ENCODE measurements at places on chromosomes 2 and 18.

GRCh38 chr2:172614932-172615331 lies 59.0 kb downstream of the PDK1 start:
- DNase-seq = no peak

DNA sequence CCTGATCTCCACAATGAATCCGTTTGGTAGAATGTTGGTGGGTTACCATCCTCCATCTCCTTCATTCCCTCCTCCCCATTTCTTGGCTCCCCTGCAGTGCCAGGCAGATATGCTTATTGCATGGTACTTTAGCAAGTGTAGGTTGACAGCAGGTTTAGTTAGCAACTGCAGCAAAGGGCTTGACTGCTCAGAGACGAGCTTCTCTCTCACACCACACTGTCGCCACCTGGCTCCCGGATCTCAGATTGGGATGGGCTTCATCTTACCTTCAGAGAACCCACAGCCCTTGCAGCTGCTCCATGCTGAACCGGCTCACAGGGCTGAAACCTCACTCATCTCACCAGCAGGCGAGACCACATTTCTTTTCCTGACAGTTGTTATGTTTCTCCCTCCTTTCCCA lies 88.8 kb downstream of the VWA3B start:
- DNase-seq = no peak

- no peak for DNase-seq
Measured at GRCh38 chr2:216956820-216957493, 97.1 kb upstream of the TNP1 start.

- no peak for DNase-seq
Measured at GRCh38 chr2:181311837-181312236, 145.3 kb upstream of the ITGA4 start.

- no peak for DNase-seq
Measured at GRCh38 chr2:215382480-215382879, 53.4 kb downstream of the FN1 start.

- no peak for DNase-seq
Measured at GRCh38 chr18:62437235-62438017, 85.4 kb upstream of the ZCCHC2 start.

GRCh38 chr2:157479081-157480027 lies 35.5 kb upstream of the CYTIP start:
- DNase-seq = no peak

DNA sequence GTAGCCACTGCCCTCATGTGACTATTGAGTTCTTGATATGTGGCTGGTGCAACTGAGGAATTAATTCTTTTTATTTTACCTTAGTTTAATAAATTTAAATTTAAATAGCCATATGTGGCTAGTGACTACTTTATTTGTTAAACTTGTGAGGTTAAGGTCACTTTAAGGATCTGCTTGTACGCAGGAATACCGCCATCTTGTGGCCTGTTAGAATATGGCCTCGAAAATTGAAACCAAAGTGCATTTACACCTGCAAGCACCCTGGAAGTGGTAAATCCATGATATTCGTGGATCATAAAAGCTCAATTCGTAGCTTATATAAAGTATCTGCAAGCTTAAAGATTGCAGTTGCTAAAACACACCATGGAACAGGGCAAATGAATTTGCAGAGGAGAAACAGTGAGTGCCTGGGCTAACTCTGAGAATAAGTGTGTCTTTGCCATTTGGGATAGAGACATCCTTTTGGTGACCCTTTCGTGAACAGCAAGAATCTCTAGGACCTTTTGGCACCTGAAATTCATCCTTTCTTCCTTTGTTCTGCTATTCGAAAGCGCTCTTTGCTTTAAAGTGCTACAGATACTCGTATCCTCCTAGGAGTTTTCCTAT lies 59.9 kb upstream of the REG3A start:
- no peak for DNase-seq

- no peak for DNase-seq
Measured at GRCh38 chr2:45103351-45104345, 94.4 kb upstream of the SIX2 start.

DNA sequence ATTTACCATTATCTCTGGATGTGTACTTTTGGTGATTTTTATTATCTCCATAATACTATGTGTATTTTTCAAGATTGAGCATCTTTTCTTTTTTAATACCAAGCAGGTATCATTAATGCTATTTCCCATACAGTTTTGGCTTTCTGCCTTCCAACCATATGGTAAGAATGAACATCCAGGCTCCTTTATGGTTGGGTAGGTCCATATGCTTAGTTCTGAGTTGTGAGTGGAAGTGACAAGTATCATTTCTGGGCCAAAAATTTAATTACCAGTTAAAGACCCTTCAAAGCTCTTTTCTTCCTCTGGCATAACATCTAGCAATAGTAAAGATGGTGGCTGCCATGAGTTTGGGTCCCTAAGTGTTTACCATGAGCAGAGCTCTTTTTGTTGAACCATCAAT lies 4.3 kb upstream of the RBM43 start:
- DNase-seq = no peak

DNA sequence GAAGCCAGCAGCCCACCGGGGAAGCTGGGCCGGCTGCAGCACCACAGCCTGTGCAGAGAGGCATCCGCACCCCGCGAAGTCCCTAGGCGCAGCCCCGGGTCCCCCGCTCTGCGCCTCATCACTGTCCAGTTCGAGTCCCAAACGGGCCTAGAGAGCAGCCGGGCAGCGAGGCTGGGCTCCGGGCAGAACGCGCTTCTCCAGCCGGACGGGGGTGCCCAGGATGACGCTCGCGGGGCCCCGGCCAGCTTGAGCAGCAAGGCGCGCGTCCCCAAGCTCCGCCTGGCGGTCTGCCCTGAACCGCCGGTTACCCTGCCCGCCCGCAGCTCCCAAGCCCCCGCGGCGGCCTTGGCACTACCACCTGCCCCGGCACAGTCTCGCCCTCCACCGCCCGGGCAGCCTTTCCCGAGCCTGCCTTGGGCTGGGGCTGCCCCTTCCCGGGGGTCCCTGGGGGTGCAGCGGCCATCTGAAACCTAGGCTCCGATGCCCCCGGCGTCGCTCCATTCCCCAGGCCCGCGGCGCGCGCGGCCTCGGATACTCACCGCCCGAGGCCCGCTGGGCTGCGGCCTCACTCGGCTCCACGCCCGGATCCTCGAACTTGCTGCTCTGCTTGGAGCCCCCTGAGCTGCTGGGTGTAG lies 591 bp downstream of the SLC16A14 start:
- no peak for DNase-seq

DNA sequence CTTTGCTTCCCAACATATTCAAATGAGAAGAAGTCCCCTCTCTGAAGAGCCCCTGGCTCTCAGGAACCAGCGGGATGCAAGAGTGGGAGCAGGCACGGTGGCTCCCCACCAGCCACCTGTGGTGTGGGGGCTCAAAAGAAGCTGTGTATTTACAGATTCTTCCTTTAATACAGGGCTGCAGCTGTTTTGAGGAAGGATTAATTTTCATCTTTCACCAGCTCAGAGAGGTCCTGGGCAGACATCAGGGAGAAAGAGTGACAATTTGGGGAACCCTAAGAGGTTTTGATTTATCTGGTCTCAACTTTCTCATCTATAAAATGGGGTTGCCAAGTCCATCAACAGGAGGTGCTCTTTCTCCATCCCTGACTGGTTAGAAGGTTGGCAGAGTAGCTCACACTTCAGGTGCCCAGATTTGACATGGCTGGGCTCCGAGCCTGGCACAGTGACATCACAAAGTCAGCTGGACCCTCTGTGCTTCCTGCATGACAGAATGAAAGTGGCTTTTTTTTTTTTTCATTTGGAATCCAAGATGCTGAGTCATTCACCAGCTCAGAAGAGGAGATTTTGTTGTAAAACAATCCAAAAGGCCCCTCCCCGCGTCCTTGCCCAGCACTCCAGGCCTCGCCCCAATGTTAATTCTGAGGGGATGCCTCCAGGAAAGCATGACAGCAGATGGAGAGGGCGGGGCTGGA lies 15.5 kb upstream of the SIX2 start:
- DNase-seq = no peak

- DNase-seq = no peak
Measured at GRCh38 chr18:3760741-3761140, 310.8 kb downstream of the TGIF1 start.

DNA sequence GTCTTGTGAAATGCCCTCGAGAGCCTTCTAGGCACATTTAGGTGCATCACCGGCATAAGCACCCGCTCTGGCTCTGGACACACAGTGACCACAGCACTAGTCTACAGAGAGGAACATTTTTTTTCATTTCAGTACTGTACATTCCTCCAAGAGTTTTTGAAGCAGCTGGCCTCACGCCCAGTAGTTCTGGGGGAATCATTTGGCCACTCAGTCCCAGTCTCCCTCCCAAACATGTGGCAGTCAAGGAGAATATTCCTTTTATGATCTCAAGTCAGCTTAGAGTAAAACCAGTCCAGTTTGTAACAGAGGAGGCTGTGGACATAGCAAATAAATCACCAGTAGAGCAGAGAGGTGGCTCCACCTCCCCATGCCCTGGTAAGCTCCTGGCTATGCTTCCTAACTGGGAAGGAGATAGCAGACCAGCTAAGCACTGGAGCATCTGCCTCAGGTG lies 48.1 kb downstream of the KCNE4 start:
- no peak for DNase-seq

DNA sequence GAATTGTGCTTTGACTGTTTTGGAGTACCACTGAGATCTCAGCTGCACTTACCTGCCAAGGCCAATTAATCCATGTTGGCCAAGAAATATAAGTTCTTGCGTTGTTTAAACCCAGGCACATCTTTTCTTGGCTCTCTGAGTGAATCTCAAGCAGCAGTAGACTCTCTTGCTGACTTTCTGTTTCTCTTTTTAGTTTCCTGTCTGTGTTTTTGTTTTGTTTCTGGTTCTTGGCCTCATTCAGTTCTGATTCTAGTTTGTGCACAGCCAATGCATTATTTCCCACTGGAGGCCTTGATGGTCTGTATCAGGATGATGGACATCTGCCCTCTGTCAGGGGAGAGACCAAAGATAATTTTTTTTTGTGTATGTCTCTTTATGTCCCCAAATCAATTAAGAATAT lies 379.4 kb downstream of the CDH2 start:
- no peak for DNase-seq

GRCh38 chr2:14081521-14081920 lies 551.0 kb upstream of the LRATD1 start:
- no peak for DNase-seq

DNA sequence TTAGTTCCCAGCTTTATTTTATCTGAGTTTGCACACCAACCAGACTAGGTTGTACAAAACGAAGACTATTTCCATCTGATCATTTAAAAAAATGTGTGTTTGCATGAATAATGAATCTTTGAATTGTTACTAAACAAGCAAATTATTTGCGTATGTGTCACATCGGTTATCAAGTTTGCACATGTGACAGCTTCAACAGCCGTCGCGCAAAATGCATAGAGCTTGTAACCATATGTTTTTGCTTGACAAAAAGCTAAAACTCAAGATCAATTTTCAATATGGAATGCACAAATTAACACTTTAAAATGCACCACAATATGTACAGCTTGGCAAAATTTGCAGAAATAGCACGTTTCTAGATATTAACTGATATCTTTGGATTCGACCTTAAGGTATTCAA lies 184.1 kb downstream of the PTGR3 start:
- DNase-seq = no peak

DNA sequence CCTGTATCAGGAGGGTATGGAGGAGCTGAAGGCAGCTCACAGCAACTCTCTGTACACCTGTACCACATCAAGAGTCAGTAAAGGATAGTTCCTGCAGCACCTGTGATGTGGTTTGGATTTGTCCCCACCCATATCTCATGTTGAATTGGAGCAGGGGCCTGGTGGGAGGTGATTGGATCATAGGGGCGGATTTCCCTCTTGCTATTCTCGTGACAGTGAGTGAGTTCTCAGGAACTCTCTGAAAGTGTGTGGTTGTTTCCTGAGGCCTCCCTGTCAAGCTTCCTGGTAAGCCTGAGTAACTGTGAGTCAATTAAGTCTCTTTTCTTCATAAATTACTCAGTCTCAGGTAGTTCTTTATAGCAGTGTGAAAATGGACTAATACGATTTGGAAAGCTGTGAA lies 28.9 kb downstream of the OSBPL1A start:
- no peak for DNase-seq

All from stimulated activated CD8-positive, alpha-beta memory T cell treated with anti-CD3 and anti-CD28 coated beads, Interleukin-4, amount 100 ng/mL, for 4 hours (primary cell).